Activated CD4-positive, alpha-beta memory T cell treated with anti-CD3 and anti-CD28 coated beads, Interleukin-2, amount 10 ng/mL, durations not matched to agents 7 days and 5 days (primary cell): ENCODE measurements at places on chromosomes 7 and 10. TPM values are rescaled to one million over a fixed set of nuclear protein-coding genes. Genes with fewer than 3 reads are reported as not detected.

Gene CCDC3
- total RNA-seq, result 0.18 TPM

- peaks cover 18% of the 10 kb centered on the region for H3K4me1 ChIP-seq
- peaks cover 17% of the 10 kb centered on the region for H3K36me3 ChIP-seq
- peak overlapping the region; percentile 47 for H3K4me3 ChIP-seq
- no peak for DNase-seq
Measured at GRCh38 chr7:879093-879492, 2.7 kb downstream of the GET4 start.

DNA sequence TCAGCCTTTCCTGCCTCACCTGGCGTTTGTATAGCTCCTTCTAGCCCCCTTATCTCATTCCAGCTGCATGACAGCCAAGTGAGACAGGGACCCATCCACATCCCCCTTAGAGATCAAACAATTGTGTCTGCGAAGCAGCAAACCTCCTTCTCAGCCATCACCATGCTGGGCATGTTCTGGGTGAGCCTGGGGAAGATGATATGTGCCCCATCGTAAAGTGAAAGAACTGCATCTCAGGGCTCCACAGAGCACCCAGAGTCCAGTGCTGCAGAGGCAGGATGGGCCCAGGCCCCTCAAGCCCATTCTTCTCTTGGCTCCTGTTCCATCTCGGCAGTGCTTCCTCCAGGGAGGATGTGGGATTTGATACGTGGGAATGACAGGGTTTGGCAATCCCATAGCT, 43.2 kb downstream of the FIGNL1 start:
- H3K27ac ChIP-seq, result no peak overlapping the region
- peaks cover 53% of the 10 kb centered on the region for H3K4me1 ChIP-seq
- DNase-seq, result no peak
- H3K36me3 ChIP-seq, result peaks cover 43% of the 10 kb centered on the region

DNA sequence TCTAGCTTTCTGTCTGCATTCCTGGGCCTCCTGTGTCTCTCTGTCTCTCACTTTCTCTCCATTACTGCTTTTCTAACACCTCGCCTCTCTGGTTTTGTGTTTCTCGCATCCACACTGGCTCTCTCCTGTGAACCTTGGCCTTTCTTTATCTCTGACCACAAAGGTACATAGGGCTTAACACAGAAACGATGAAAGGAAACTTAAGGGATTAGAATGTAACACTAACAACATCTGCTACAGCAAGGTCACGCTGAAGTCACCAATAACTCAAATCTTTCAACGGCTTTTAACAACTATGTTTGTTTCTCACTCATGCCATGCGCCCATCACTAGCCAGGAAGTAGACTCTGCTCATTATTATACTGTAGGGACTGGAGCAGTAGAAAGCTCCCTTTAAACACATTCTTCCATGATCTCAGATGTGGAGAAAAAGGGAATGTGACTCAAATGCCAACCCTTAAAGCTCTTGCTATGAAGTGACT, 9.3 kb upstream of the OR6V1 start:
- H3K4me1 ChIP-seq, result no peaks in the 10 kb centered on the region
- H3K27me3 ChIP-seq, result peaks cover 12% of the 10 kb centered on the region
- H3K36me3 ChIP-seq, result no peaks in the 10 kb centered on the region
- no peak overlapping the region for H3K27ac ChIP-seq
- no peak for DNase-seq

- DNase-seq, result no peak
- no peak overlapping the region for H3K4me3 ChIP-seq
- no peaks in the 10 kb centered on the region for H3K27me3 ChIP-seq
- H3K36me3 ChIP-seq, result no peaks in the 10 kb centered on the region
- no peaks in the 10 kb centered on the region for H3K4me1 ChIP-seq
- H3K27ac ChIP-seq, result no peak overlapping the region
Measured at GRCh38 chr10:115335366-115335765, 242.2 kb downstream of the ATRNL1 start.
